Activated B cell treated with CpG ODN at 0.5 μM for 24 hours (primary cell): ENCODE measurements at places on chromosomes 2 and 18. TPM values are rescaled to one million over a fixed set of nuclear protein-coding genes. Genes with fewer than 3 reads are reported as not detected.

Gene GPR45
- total RNA-seq = not detected in 2 replicates

Gene COL6A3
- 0.02 and 0.05 TPM in 2 replicates for total RNA-seq

Gene UNC50
- total RNA-seq = 35.3 and 36.3 TPM in 2 replicates

Gene RBM44
- total RNA-seq = 0.69 and 1.3 TPM in 2 replicates

Gene ABCB11
- 0.05 TPM in 1 of 2 replicates, not detected in the other for total RNA-seq

GRCh38 chr2:111171337-111171930, 50.7 kb downstream of the BCL2L11 start:
- H3K27ac ChIP-seq = no peak overlapping the region
- no peak overlapping the region for H3K4me3 ChIP-seq
- peaks cover 24% of the 10 kb centered on the region for H3K4me1 ChIP-seq
- peaks cover 15% of the 10 kb centered on the region for H3K36me3 ChIP-seq
- DNase-seq = no peak

DNA sequence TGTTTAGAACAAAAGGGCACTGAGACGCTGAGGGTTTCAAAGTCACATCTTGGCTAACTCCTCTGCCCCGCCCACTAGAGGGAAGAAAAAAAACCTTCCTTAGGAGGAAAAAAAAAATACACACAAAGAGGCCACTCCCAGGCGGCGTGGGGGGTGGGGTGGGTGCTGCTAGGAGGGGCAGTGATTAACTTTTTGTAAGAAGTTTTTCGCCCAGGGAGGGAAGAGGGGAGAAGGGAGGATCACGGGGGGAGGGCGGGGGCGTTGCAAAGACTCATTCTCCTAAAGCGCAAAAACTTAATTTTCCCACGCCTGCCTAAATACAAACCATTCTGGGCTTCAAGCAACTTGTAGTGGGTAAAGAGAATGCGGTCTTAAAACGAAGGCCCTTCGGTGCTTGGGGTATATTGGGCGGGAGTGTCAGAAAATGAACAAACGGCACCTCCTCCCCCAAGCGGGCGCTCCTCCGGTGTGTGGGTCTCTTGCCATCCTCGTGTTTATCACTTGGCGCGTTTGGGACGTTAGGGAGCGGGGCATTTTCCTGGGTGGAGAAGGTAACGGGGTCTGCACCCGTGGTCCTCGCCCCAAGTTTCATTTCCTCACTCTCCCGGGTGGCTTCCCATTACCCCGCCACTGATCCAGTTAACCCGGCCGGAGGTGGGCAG, 1.7 kb downstream of the CXCR4 start:
- peaks cover 66% of the 10 kb centered on the region for H3K4me1 ChIP-seq
- peak overlapping the region; percentile 96 for H3K4me3 ChIP-seq
- peak overlapping the region; percentile 61 for H3K27ac ChIP-seq

GRCh38 chr2:79039944-79040343, 14.4 kb downstream of the REG3G start:
- peaks cover 2% of the 10 kb centered on the region for H3K4me1 ChIP-seq
- no peak overlapping the region for H3K27ac ChIP-seq
- H3K27me3 ChIP-seq = no peaks in the 10 kb centered on the region
- H3K4me3 ChIP-seq = no peak overlapping the region
- DNase-seq = no peak

DNA sequence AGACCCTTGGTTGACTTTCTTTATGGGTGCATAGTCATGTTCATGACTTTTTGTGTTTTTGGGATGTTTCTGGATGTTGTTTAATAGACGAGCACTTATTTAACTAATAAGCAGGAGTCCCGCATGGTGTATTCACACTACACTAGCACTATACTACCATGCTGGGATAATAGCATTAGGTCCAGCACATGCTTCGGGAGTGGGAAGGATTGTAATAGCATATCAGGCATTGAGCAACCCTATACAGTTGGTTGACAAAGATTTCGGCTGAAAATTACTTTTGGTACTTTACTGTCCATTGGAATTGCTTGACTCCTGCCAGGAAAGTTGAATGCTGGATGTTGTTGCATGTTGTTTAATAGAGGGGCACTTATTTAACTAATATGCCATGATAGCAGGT, 2.8 kb downstream of the SH3RF3 start:
- DNase-seq = no peak
- H3K4me3 ChIP-seq = no peak overlapping the region
- peaks cover 29% of the 10 kb centered on the region for H3K4me1 ChIP-seq
- no peaks in the 10 kb centered on the region for H3K36me3 ChIP-seq
- H3K27ac ChIP-seq = no peak overlapping the region
- peaks cover 14% of the 10 kb centered on the region for H3K27me3 ChIP-seq

DNA sequence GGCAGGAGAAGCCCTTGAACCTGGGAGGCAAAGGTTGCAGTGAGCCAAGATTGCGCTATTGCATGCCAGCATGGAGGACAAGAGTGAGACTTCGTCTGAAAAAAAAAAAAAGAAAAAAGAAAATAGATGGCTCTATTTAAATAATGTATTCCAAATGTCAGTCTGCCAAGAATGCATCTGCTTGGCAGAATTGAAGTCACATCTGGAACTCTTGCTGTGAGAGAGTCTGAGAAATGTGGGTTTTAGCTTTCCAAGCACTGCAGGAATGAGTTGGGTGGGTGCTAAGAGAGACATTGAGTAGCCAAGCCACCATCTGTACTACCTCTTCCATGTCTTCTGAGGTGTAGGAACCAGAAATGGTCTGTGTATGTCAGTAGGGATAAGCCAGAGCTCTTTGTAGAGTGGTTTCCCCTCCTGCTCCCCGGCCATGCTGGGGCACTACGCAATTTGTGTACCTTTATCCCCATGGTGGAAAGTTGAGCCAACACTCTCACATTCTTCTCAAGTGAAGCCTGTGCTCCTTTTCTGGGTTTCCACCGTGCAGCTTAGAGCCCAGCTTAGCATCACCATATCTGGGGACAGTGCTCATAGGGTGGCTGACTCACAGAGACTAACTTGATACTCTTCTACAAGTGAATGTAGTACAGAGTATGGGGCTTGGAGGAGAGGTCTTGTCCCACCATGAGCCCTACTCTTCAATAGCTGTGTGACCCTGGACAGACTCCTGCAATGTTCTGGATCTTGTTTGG, 25.3 kb downstream of the IL1F10 start:
- H3K36me3 ChIP-seq = peaks cover 6% of the 10 kb centered on the region
- DNase-seq = no peak
- H3K4me1 ChIP-seq = peaks cover 8% of the 10 kb centered on the region

DNA sequence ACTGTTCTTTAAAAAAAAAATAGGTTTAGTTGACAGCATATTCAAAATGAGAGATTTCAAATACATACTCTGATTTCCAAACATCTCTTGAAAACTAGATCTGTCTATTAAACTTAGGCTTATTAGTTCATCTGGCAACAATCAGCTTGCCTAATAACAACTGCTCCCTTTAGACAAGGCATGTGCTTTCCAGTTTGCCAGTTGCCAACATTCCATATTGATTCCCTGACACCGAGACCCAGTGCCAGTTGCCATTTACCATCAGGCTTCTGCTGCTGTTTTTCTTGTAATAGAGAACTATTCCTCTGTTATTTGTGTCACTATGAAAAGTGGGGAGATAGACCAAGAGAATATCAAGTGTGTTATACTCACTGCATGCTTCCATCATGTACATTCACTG, 256.0 kb downstream of the C1D start:
- H3K36me3 ChIP-seq = no peaks in the 10 kb centered on the region
- H3K4me3 ChIP-seq = no peak overlapping the region
- no peaks in the 10 kb centered on the region for H3K4me1 ChIP-seq
- DNase-seq = no peak

GRCh38 chr18:39840856-39841481, 2114.1 kb upstream of the PIK3C3 start:
- H3K4me1 ChIP-seq = no peaks in the 10 kb centered on the region
- no peak overlapping the region for H3K27ac ChIP-seq
- no peak for DNase-seq
- no peak overlapping the region for H3K4me3 ChIP-seq
- no peaks in the 10 kb centered on the region for H3K36me3 ChIP-seq
- H3K27me3 ChIP-seq = no peaks in the 10 kb centered on the region

GRCh38 chr2:106028192-106028591, 165.9 kb downstream of the UXS1 start:
- peaks cover 1% of the 10 kb centered on the region for H3K27me3 ChIP-seq
- no peak overlapping the region for H3K27ac ChIP-seq
- peaks cover 6% of the 10 kb centered on the region for H3K4me1 ChIP-seq
- no peak overlapping the region for H3K4me3 ChIP-seq

DNA sequence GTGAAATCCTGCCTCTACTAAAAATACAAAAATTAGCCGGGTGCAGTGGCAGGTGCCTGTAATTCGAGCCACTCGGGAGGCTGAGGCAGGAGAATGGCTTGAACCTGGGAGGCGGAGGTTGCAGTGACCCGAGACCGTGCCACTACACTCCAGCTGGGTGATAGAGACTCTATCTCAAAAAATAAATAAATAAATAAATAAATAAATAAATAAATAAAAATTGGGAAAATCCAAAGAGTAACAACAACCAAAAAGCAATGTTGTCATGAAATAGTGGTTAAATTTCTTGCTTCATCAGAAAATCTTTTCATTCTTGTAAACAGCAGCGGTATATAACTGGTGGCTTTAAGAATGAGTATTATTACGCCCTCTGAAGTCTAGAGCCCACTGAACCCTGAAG, 54.4 kb downstream of the HEATR5B start:
- H3K4me1 ChIP-seq = no peaks in the 10 kb centered on the region
- no peak overlapping the region for H3K27ac ChIP-seq
- no peak overlapping the region for H3K4me3 ChIP-seq
- H3K36me3 ChIP-seq = peaks cover 60% of the 10 kb centered on the region
- no peak for DNase-seq

DNA sequence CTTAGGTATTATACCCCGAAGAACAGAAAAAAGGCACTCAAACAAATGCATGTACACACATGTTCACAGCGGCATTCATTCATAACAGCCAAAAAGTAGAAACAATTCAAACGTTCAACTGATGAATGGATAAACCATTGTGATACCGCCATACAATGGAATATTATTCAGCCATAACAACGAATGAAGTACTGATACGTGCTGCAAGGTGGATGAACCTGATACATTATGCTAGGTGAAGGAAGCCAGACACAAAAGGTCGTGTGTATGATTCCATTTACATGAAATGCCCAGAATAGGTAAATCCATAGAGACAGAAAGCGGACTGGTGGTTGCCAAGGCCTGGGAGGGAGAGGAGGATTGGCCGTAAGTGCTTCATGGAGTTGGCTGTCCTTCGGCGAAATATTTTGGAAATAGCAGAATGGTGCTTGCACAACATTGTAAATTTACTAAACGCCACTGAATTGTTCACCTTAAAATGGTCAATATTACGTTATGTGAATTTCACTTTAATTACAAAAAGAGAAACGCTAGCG, 750 bp upstream of the RMP24 start:
- no peaks in the 10 kb centered on the region for H3K27me3 ChIP-seq
- peak overlapping the region; percentile 98 for H3K4me3 ChIP-seq
- DNase-seq = no peak
- peaks cover 50% of the 10 kb centered on the region for H3K4me1 ChIP-seq
- H3K27ac ChIP-seq = peak overlapping the region; percentile 97
